ENCODE measurements at places on chromosomes 11 and 22.
A peak's percentile ranks its signal among the peaks of the same experiment; 100 is the strongest.

DNA sequence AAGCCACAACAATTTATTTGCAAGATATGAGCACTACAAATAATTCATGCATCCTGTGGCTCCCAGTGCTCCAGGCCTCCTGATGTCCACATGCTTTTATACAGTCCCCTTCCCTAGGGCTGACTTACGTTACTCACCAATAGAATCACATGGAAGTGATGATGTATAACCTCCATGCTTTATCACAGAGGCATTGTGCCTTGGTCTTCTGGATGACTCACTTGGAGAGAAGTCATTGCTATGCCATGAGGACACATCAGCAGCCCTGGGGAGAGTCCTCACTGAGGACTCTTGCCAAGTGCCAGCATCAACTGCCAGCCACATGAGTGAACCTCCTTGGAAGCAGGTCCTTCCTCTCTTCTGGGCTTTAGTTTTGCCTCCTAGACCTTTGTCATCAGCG, 22.0 kb upstream of the IGSF9B start:
- no peak for DNase-seq

DNA sequence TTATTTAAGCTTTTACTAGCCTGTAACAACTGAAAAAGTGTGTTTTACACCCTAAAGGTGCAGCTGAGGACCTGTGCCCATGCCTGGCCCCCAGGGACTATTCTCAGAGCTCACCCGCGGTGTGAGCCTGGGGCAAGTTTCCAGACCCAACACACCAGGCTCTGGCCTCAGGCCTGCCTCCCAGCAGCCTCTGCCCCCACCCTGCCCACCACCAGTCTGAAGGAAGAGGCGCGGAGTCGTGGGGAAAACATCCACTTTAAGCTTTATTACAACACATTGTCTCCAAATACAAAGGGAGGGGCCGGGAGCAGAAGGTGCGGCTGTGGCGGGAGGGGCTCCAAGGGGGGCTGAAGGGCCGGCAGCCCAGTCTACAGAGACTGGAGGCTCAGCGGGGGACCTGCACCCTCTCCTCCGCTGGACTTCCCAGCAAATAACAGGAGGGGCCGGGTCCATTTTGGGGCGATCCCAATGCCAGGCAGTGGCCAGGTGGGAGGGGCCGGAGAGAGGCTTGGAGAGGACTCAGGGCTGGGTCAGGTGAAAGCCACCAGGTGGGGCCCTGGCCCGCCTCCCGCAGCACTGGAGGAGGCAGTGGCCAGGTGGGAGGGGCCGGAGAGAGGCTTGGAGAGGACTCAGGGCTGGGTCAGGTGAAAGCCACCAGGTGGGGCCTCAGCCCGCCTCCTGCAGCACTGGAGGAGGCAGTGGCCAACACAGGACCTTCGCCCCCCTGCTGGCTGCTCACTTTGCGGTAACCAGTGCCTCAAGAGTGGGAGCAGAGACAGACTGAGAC, 18.1 kb downstream of the DUSP8 start:
- no peak for DNase-seq

DNA sequence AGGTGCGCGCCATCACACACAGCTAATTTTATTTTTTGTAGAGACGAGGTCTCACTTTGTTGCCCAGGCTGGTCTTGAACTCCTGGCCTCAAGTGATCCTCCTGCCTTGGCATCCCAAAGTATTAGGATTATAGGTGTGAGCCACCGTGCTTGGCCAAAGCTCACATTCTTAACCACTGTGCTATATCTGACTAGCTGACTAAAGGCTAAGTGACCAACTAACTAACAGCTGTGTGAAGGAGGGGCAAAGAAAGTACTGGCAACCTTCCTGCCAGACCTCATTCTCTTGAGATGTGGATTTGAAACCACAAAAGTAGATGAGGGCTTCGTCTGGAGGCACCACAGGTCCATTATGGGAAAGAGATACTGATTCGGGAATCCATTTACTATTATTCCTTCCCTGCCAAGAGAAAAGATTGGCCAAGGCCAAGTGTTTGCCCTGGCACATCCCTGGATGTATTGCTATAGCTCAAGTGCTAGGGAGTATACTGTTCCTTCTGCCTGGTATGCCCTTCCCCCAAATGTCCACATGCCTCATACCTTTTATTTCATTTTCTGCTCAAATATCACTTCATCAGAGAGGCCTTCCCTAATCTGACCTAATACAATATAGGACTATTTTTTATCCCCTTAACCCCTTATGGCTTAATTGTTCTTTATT, 52.7 kb upstream of the RRM1 start:
- DNase-seq, result no peak

- DNase-seq, result no peak
Measured at GRCh38 chr11:25423436-25424199, 908.3 kb upstream of the ANO3 start.

DNA sequence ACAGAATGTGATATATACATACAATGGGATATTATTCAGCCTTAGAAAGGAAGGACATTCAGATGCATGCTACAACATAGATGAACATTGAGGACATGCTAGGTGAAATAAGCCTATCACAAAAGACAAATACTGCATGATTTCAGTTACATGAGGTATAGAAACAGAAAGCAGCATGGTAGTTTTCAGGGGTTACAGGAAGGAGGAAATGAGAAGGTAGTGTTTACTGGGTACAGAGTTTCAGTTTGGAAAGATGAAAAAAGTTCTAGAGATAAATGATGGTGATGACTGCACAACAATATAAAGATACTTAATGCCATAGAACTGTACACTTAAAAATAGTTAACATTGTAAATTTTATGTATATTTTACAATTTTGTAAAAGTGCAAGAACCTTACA, 266.7 kb upstream of the C11orf87 start:
- DNase-seq, result no peak

DNA sequence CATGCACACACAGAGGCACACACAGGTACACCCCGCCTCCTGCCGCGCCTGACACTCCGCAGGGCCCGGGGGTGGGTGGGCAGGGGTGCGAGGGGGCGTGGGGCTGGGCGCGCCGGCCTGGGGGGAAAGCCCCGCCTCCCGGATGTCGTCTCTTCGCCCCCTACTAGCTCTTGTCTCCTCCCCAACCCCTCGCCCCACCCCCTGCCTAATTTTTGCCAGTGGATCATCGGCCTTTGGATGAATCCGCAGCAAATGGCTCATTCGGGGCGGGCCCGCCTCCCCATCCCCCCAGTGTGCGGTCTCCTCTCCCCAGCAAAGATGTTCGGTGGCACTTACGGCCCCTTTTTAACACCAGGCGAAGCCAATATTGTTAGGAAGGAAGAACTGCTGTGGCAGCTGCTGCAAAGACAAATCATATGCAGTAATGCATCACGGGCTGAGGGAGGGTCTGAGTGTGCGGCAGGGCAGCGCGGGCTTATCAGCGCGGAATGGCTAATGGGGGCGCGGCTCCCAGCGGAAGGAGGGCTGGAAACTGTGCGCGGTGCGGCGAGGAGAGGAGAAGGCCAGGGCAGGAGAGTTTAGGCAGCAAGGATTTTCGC, 13.4 kb upstream of the NECTIN1 start:
- DNase-seq, result no peak

DNA sequence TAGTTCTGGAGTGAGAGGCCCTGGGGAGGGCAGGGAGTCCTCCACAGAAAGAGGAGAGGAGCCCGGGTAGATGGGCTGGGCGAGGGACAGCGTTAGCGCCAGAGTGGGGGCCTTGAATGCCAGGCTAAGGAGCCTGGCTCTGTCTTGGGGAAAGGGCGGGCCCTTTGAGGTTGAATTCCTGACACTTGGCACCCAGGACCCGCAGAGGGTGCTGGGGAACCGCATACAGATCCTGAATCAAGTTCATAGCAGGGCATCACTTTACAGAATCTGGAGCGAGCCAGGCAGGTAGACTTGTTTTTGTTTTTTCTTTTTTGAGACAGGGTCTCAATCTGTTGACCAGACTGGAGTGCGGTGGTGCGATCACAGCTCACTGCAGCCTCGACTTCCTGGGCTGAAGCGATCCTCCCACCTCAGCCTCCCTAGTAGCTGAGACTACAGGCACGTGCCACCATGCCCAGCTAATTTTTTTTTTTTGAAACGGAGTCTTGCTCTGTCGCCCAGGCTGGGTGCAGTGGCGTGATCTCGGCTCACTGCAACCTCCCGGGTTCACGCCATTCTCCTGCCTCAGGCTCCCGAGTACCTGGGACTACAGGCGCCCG, 6.1 kb downstream of the CARNS1 start:
- DNase-seq, result no peak

DNA sequence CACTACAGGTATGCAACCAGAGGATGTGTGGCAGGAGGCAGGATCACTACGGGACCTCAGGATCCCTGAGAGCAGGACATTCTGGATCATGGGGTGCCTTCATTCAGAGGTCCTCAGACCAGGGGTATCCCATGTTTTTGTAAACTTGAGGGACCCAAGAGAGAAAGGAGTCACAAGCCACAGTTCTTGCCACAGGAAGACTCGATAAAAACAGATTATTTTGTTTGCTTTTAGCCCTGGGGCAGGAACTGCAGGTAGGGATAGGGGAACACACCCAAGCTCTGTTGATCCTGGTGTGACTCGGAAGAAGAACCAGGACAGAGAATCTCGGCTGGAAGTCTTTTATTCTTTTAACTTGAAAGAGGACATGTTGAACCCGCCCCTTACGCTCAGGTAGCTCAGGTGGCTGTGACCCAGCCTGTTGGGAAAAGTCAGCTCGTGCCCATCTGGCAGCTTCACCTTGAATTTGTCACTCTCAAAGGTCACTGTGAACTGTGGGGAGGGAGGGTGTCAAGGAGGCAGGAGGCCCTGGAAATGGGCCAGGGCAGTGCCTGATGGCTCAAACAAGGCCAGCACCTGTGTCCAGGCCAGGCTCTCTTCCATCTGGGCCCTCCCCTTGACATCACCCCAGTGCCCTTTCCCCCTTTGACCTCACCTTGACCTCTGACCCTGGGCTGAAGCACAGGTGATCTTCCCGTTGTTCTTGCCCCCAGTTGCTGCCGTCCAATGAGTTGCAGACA, 9.8 kb downstream of the LGALS2 start:
- no peak for DNase-seq

- DNase-seq, result no peak
Measured at GRCh38 chr11:3879967-3880542, 24.6 kb downstream of the STIM1 start.

DNA sequence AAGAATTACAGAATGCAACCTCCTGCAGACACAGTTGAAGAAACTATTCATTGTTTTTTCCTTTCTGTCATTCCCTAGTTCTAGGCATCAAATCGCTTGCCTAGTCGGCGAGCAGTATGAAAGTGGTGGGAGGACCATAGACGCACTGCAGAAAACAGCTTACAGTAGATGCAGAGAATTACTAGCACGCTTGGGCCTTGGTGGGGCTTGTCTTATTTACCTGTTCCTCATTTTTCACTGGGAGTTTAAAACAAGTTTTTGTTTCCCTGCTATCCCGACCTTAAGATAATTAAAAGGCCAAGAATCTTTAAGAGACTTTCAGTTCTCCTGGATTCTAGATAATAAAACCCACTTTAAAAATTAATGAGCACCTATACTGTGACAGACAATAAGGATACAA, 713 bp upstream of the ARL14EP start:
- no peak for DNase-seq

GRCh38 chr22:20569059-20570058, 61.9 kb downstream of the MED15 start:
- peak; percentile 88 for DNase-seq

DNA sequence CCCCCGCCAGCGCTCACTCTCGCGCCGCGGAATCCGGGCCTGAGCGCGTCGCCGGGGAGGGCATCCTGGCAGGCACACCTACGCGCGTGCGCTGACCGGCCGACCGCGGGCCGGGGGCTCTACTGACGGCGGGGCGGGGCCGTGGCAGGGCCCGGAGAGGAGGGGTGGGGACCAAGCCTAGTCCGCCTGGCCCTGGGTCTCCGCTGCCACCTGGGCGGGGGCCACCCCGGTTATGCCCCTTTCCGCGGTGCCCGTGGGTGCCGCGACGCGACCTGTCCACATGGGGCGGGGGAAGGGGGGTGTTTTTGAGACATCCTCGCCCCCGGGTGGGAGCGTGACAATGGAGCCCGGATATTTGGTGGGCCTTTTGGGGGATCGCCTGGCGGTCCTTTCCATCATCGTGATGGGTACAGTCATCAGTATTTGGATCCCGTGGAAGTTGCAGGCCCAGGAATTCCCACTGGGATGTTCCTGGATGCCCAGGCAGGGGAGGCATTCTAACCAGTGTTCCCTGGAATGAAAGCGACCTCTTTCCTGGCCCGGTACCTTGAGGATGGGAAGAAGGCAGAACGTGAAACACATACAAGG, 2.2 kb downstream of the NCAM1 start:
- DNase-seq, result no peak

GRCh38 chr11:119417726-119418540, 5.0 kb downstream of the THY1 start:
- DNase-seq, result no peak

GRCh38 chr11:793556-793955, 3.7 kb upstream of the CEND1 start:
- DNase-seq, result no peak

GRCh38 chr22:35379146-35379993, 1.5 kb upstream of the HMOX1 start:
- DNase-seq, result no peak

GRCh38 chr11:117315285-117316196, 515 bp downstream of the BACE1 start:
- DNase-seq, result no peak

GRCh38 chr11:77019976-77020595, 14.1 kb upstream of the B3GNT6 start:
- no peak for DNase-seq

- DNase-seq, result no peak
Measured at GRCh38 chr22:19798003-19798665, 37.6 kb downstream of the TBX1 start.

DNA sequence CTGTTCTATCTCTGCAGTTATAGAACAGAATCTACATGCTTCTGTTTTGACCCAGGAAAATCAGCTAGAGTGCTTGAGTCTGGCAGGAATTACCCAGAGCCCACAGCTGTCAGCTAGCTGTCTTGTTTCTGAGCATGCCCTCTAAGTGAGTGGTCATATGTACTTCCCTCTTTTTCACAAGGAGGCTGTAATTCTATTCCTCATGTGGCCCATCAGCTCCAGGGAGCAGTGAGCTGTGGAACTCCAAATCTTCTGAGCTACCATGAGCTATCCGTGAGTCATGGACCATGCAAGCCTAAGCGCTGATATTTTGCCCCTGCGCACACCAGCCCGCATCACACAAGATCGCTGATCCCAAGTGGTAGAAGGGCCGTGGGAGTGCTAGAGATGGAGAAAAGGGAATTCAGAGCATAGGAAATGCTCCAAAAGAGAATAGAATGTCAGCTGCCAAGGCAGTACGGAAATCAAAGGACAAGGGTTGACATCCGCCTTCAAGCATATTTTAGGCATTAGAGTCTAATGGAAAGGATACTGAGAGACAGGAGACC, 5.4 kb downstream of the FJX1 start:
- no peak for DNase-seq

DNA sequence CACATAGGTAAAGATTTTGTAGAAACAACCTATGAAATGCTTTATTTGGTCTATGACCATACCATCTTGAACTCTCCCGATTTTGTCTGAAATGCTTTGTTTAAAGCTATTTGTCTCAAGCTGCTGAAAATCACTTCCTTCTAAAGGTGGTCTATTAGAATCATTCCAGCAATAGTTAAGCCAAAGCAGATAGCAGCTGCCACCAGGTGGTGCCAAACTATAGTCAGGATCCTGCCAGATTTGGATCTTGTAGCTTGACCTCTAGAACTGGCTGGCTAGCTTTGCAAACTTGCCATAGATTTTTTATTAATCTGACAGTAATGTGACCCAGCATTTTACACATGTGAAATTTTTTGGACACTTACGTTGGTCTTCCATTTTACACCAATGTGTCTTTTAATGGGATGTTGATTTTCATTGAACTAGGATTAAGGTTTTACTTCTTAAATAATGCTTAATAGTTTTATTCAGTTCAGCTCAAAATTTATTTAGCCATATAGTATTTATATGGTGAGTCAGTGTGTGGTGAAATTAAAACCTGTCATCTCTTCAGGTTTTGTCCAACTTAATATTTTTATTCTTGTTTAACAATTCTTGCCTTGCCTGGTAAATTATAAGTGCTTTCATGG, 19.7 kb downstream of the CTR9 start:
- peak; percentile 28 for DNase-seq

Measured in activated CD4-positive, alpha-beta T cell treated with anti-CD3 and anti-CD28 coated beads, Interleukin-2, amount 50 U/mL, for 16 hours (primary cell).